ENCODE measurements at places on chromosomes 5 and 9. TPM values are rescaled to one million over a fixed set of nuclear protein-coding genes. Genes with fewer than 3 reads are reported as not detected.

TPPP gene
- 4.7 TPM for total RNA-seq

DNA sequence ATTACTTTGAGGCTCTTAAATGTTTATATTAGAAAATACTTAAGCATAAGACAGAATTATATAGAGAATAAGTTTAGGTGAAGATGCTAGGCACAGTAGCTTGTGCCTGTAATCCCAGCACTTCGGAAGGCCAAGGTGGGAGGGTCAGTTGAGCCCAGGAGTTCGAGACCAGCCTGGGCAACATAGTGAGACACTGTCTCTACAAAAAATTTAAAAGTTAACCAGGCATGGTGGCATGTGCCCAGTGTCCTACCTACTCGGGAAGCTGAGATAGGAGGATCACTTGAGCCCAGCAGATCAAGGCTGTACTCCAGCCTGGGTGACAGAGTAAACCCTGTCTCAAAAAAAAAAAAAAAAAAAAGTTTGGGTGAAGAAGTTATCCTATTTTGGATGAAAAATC lies 61.7 kb downstream of the BAAT start:
- DNase-seq: no peak

DNA sequence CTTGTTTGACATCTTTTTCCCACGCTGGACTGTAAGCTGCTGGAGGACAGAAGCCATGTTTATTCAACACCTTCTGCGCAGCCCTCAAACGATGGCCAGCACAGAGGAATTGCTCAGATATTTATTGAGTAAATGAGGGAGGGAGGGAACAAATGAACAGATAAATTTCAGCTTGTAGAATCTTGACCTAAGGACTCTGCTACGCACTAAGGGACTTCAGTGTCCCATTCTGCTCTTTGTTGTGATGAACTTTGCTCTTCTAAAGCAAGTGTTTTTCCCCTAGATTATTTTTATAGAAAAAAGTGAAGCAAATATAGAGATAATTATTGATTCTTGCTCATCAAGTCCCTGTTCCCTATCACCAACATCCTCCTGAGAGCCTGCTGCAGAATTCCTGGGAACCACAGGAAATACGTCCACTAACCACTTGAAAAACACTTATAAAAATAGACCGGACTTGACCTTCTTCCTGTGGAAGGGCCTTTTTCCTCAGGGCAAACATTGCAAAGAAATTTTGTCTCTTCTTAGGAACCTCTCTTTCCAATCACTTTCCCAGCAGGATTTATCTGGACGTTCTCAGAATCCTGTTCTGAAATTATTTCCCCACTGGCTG lies 54.9 kb downstream of the FGF1 start:
- no peak for DNase-seq

- DNase-seq: no peak
Observed at GRCh38 chr5:124421584-124421983, 324.9 kb downstream of the ZNF608 start.

GRCh38 chr5:89504051-89504450 lies 621.1 kb upstream of the MEF2C start:
- no peak for DNase-seq

DNA sequence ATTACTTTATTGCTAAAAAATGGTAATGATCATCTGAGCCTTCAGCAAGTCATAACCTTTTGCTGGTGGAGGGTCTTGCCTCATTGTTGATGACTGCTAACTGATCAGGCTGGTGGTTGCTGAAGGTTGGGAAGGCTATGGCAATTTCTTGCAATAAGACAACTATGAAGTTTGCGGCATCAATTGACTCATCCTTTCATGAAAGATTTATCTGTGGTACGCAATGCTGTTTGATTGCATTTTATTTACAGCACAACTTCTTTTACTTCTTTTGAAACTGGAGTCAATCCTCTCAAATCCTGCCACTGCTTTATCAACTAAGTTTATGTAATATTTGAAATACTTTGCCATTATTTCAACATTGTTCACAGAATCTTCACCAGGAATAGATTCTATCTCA lies 58.3 kb upstream of the ACO1 start:
- DNase-seq: no peak

Measured in vagina (tissue), 2 donors.